ENCODE measurements at places on chromosomes 16 and 17.

- no peak for DNase-seq
These were observed 6.5 kb downstream of the SUPT4H1 start for GRCh38 chr17:58345500-58345899.

DNA sequence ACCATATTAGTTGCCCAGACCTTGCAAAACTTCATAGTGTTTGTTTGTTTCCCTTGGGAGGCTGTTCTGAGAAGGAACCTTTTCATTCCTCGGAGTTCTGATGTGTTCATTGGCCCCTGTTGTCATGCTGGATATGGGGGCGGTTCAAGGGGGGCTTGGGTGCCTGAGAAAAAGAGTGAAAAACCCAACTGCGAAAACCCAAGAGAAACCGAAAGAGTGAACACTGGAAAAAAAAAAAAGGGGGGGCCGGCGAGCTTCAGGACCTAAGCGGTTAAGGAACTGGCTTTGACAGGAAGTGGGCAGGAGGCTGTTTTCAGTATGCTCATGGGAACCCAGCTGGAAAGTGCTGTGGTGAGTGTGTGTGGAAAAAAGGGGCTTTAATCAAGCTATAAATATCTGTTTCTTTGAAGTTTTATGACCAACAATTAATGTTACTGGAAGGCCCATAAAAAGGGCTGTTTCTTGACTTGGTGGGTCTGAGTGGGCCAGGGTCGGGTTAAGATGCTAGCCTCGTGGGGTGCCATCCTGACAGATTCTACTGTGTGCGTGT, 510.7 kb downstream of the MAF start:
- peak; percentile 25 for DNase-seq

DNA sequence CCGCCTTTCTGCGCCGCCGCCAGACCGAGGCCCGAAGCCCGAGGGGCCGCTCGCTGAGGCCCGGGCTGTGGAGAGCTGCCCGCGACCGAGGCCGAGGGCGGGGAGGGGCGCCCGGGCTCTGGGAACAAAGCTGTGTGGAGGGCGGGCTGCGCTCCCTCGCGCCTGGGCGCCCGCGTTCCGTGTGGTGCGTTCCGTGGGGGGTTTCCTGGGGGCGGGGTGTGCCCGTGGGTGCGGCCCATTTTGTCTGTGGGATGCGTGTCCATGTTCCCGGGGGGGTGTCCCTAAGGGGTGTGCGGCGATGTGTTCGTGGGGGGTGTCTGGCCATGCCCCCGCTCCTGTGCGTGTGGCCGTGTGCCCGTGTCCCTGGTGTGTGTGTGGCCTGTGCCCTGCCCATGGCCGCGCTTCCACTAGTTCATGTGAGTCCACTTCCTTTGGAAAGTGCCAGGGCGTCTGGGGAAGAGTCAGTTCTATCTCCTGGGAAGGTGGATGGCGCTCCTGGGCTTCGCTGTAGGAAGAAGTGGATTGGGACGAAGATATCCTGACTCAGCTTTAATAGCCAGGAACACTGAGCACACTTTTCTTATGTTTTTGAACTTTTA, 520 bp downstream of the JPT2 start:
- peak; percentile 35 for DNase-seq

DNA sequence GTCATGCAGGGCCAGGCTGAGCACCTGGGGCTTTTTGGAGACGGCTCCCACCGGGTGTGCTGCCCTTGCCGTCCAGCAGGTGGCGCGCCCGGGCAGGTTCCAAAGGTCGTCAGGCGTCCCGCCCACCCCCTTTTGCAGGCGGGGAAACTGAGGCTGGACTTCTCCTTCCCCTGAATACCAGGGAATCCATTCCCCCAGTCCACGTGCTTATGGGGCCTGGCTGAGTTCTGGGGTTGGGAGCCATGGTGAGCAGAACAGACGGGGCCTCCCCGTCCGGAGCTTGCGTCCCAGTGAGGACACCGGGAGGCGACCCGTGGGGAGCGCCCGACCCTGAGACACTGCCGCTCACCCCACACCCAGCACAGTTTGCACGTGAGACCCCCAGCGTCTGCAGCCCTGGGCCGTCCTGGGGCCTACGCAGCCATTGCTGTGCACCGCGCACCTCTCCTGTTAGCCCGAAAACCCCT, 51.8 kb upstream of the JPH3 start:
- peak; percentile 50 for DNase-seq

DNA sequence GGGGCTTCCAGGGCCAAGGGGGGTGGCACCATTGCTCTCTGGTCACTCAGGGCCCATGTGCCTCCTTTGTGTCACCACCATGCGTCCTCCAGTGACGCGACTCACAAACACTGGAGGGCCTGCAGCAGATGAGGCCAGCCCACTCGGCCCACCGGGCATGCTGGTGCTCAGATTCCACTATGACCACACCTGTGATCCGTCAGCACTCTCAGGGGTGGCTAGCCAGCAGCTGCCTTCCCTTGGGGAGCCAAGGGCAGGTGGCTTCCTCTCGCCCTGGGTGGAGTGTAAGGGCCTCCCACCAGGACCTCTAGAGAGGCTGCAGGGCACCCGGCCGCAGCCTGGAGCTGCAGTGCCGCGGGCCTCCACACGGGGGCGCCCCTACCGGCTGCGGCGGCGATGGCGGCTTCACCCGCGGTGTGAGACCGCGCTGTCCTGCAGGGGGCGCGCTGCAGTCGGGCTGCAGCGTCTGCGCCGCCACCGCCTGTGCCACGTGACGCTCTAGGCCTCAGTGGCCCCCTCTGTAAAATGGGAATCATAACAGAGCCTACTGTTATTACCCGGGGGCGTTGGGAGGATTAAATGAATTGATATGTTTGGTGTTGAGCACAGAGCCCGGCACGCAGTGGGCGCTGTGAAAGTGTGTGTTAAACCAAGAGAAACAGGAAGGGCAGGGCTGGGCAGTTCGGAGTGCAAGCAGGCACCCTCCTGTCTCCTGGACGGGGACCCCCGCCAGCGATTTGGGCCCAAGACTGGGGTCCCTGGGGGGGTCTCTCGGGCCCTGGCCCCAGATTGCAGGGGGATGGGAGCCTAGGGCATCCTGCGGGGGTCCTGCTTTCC, 192.4 kb upstream of the GSE1 start:
- peak; percentile 79 for DNase-seq

GRCh38 chr17:61474934-61475333, 22.7 kb downstream of the TBX4 start:
- no peak for DNase-seq

DNA sequence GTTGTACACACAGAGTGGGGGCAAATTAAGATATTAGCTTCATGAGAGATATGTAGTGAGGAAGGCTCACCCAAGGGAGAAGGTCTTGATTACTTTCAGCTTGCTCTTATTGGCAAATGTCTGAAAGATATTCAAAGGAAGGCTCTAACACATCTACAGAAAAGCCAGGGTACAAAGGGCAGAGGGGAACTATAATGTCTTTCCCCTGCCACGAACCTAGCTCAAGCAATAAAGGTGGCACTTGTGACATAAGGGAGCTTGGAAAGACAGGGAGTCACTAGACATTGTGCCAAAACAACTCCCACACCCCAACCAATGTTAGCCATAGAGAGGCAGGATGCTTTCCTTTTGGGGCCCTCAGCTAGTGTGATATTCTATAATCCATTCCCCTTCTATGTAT, 52.2 kb upstream of the SOX9 start:
- DNase-seq, result no peak

- DNase-seq, result no peak
These were observed 53.5 kb upstream of the CDH8 start for GRCh38 chr16:62089715-62090114.

DNA sequence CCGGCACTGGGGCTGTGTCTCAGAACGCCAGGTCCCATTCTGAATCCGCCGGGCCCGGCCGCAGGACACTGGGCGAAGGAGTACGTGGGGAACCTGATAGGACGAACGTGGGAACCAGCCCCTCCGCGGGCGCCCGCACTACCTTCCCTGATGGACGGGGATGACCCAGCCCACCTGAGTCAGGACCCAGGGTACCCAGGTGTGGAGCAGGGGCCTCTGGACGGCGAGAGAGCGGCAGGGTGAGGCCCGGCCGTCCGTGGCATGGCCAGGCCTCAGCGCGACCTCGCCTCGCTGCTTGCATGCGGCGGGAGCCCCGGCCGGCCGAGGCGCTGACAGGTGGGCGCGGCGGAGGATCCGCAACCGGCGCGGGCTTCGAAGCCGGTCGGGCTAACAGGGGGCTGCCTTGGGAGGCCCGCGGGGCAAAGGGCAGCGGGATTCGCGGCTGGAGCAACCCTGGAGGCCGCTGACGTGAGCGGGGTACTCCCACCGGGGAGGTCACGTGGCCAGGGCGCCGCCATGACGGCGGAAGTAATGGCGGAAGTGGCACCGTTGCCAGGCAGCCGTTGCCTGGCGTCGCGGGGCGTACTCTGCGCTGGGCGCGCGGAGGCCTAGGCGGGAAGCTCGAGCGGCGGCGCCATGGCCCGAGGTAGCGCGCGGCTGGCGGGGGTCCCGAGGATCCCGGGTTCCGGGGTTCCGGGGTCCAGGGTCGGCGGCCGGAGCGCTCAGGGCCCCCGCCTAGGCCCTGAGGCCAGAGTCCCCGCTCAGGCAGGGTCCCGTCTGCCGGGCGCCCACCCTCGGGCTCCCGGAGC, at the start of gene WDR90:
WDR90 (plus strand) TSS at position 585 of the 809 bp plus-strand sequence; CDS start at position 637, 52 bp downstream.
- DNase-seq, result peak; percentile 93

- DNase-seq, result no peak
These were observed 25.3 kb downstream of the DBNDD1 start for GRCh38 chr16:89993971-89994370.

All from stimulated activated CD4-positive, alpha-beta T cell treated with anti-CD3 and anti-CD28 coated beads, Interleukin-1b, Interleukin-23, amount 100 ng/mL, for 4 hours (primary cell).